ENCODE measurements at places on chromosomes 11 and 22.

DNA sequence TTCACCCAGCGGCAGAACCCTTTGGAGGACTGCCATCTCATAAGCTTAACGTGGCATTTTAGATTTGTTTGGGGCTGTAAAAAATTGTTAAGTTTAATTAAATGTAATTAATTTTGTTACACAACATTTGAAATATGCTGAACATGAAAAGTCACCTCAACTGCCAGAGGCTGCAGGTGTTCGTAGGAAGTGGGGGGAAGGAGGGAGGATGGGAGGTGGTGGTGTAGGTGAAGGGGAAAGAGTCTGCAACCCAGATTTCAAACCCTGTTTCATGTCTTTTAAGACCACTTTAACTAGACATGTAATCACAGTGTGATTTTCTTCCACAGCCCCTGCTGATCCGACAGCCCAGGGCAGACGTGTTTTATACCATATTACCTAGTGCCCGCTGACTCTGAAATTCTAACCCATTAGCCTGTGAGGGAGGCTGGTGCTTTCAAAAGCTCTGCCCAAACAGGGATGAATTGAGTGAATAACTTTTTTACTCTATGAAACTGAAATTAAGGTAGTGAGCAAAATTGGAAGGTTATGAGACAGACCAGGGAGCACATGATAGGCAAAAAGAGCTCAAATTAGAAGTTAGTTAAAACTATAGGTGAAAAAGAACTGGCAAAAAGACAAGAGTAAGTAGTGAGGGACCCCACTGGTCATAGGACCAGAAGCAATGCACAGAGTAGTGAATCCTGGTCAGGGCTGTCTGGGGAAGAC, 279.8 kb downstream of the DDX10 start:
- no peak for DNase-seq

- no peak for DNase-seq
These were observed 283.5 kb downstream of the TTC28 start for GRCh38 chr22:28395920-28396753.

DNA sequence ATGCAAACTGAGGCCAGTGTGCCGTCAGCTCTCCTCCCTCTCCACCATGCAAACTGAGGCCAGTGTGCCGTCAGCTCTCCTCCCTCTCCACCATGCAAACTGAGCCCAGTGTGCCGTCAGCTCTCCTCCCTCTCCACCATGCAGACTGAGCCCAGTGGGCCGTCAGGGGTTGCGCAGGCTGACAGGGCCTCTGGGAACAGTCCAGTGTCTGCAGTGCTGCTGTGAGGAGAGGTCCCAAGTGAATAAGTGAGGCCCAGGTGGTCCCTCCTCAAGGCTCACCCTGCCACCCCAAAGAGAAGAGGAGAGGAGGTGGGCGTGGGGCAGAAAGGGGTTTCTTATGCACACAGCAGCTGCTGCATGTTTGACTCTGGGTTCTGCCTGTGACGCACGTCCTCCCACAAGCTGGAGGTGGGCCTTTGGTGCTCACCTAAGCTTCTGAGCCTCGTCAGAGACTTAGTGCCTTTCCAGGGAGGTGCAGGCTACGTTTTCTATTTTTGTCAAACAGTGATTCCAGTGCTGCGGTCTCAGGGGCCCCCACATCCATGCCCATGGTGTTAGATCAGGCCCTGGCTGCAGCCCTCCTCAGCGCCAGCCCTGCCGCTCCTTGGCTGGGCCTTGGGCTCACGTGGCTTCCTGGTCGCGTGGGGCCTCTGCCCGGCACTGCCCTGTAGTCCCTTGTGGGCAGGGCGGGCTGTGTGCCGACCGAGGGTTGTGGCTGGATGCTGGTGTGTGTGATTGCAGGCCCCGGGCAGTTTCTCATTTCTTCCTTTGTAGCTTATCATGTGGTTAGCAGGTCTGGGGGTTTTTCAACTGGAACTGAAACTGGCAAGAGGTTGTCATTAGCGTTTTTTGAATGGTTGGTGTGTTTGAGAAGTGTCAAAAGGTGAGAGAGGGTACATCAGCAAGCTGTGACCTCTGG, 7.1 kb downstream of the TPCN2 start:
- no peak for DNase-seq

DNA sequence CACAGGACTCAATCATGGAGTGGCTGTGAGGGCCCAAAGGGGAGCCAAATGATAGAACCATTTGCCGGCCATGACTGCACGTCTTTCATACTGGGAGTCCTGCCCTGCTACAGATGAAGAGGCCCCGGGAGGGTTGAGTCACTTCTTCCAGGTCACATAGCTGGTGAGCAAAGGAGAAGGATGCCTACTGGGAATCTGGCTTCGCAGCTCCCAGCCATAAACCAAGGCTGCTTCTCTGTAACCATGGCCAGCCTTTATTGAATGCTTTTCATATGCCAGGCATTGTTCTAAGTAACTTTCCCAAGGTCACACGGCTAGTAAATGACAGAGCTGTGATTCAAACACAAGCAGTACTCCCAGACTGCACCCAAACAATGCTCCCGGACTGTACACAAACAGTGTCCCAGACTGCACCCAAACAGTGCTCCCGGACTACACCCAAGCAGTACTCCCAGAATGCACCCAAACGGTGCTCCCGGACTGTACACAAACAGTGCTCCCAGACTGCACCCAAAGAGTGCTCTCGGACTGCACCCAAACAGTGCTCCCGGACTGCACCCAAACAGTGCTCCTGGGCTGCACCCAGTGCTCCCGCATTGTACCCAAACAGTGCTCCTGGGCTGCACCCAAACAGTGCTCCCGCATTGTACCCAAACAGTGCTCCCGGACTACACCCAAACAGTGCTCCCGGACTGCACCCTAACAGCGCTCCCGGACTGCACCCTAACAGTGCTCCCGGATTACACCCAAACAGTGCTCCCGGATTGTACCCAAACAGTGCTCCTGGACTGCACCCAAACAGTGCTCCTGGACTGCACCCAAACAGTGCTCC, 89.8 kb downstream of the FBXO7 start:
- no peak for DNase-seq

GRCh38 chr11:34251589-34251980, 106.2 kb downstream of the ABTB2 start:
- DNase-seq: no peak

- DNase-seq: no peak
These were observed at the start of gene TPBGL for GRCh38 chr11:75240311-75241035. TSS of gene TPBGL (plus strand) at chr11:75240774. CDS start at chr11:75241050, 276 bp downstream.

GRCh38 chr22:35475545-35475944, 65.1 kb upstream of the RASD2 start:
- DNase-seq: no peak

- DNase-seq: no peak
These were observed 88.2 kb downstream of the CWC15 start for GRCh38 chr11:94885133-94885532.

- DNase-seq: no peak
These were observed 171.4 kb upstream of the BLID start for GRCh38 chr11:122287401-122287800.

GRCh38 chr11:10655227-10655626, 38.3 kb downstream of the IRAG1 start:
- DNase-seq: peak; percentile 39

DNA sequence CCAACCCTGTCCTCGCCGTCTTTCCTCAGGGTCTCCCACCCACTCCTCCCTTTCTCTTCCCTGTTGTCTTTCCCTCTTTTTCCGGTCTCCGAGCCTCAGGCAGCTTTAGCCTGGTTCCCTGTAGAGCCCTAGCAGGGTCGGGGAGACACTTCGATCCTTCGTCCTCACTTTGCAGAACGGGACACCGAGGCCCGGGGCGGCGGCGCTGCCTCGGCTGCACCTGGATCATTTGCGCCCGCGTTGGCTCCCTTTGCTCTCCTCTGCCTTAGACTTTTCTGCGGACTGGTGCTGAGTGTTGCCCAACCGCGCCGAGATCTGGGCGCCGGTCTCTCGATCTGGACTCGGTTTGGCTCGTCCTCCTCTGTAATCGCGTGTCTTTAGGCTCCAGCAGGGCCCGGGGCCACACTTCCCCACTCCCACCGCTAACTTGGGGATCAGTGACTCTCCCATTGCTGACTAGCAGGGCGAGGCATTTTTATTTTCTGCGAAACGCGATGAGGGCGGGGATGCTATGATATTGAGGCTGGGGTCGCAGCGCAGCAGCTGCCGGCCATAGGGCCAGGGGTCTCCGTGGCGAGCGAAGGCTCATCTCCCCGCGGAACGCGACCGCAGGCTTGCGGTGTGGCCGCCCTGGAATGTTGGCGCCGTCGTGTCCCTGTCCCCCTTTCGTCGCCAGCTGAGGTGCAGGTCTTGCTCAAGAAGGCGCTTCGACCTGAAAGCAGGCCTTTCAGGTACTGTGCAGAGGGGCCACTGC, 1.6 kb upstream of the E2F8 start:
- DNase-seq: no peak

DNA sequence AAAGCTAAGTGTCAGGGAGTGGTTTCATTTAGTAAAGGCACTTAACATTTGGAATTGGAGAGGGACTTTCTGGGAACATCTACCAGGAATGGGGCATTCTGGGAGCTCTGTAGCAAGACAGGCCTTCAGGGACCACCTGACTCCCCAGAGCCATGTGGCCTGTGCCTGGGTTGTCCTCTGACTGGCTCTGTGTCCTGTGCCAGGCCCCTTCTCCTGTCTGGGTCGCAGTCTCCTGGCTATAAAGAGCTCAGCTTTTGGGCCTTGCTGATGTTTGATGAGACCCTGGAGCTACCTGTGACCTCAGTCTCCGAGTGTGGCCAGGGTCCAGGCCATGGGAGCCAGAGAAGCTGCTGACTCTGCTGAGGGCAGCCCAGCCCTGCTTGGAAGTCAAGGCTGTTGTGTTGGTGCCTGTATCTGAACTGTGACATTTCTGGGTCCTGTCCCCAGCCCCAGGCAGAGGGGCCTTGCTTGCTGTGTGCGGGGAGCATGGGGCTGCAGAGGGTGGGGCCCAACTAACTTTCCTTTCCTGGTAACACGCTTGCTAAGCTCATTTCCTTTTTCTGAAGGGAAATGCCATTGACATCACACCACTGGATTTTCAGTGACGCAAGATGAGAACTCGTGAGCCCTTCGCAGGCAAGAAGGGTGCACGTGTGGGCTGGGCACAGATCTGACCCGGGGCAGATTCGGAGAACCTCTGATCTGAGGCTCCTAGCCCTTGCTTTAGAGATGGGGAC, 41.3 kb downstream of the LRRC32 start:
- DNase-seq: peak; percentile 35

DNA sequence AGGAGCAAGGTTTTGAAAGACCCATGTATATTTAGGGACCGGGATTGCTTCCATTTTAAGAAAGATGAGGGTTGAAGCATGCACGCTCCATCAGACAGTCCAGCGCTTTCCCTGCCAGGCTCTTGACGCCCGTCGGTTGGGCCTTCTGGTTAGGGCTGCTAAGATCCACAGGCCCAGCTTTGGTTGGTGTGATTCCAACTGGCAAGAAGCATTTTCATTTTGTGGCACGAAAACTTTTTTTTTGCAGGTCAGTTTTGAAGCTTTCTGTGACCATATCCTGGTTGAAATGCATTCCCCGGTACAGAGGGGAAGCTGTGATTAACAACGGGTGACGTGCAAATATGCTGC, 34.3 kb upstream of the MPPED1 start:
- no peak for DNase-seq

DNA sequence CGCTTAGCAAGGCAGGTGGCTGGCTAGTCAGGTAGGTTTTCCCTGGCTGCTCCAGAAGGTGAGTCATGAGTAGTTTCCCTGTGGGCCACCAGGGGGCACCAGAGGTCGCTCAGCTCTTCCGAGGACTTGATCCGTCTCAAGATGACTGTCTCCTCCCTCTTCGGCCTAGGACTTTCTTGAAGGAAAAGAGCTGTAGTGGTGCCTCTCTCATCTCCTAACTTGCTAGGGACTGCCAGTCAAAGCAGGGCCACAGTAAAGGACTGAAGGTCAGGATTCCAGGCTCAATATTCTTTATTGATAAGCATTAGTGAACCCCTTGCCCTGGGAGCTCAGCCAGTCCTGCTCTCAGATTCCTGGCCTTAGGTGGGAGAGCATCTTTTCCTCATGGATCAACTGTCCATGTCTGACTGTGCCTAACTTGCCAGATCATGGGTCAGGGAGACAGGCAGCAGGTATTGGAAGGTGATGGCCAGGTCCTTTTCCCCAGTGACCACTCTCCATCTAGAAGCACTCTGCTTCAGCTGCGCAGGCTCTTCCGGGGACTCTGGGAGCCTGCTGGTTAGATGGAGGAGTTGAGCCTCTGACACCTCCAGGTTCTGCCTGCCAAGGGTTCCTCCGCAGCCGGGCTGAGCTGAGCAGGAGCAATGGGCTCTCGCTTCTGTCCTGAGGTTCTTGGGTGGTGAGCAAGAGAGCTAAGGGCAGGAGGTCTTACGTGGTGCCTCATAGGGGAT, 1.9 kb downstream of the POLD4 start:
- peak; percentile 89 for DNase-seq

DNA sequence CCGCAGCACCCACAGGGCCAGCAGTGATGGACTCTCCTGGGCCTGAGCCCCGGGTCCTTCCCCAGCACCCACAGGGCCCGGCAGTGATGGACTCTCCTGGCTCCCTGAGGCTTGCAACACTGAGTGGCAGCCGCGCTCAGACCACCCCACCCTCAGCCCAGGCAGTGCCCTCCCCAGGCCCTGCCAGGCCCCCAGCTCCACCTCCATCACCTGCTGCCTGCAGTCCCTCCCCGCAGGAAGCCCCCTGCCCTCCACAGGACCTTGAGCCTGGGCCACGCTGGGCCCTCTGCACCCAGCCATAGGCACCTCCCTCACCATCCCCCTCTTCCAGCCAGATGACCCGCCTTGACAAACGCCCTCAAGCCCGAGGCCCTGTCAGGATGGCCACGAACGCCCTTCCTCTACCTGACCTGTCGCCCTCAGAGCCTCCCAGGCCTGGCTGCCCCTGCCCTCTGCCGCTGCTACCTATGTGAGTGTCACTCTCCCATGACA, 11.4 kb downstream of the ALG12 start:
- no peak for DNase-seq

GRCh38 chr11:69640995-69641581, at the start of gene CCND1:
TSS of gene CCND1 (plus strand) at chr11:69641156. CDS start at chr11:69641314, 158 bp downstream.
- DNase-seq: peak; percentile 80

DNA sequence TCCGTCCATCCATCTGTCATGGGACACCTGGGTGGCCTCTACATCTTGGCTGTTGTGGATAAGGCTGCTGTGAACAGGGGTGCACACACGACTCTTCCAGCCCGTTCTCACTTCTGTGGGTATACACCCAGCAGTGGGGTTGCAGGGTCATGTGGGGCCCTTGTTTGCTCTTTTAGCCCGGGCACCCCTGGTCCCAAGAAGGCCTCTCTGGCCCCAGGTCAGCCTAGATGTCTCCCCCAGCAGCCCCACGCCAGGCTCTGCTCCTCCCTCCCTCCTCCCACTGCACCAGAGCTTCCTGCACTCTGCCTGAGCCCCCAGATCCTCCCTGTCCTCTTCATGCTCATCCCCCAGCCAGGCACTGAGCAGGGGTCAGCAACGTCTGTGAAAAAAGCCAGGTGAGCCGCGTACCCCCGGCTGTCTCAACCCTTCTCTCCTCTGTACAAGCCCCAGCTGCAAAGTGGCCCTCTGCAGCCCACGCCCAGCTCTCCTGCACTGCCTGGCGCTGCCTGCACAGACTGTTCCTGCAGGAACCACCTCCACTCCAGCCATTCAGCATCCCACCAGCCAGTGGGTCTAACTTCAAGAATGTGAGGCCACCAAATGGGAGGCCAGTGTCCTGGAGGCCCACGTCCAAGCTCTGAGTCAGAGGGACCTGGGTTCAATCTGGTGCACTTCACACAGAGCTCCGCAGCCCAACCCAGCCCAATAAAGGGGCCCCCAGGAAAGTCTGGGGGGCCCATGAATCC, 1508.9 kb downstream of the BRD1 start:
- DNase-seq: no peak
